Activated CD4-positive, alpha-beta T cell treated with anti-CD3 and anti-CD28 coated beads for 1 hour (primary cell): ENCODE measurements at places on chromosomes 7 and 10.

GRCh38 chr7:53504914-53505313 lies 469.5 kb downstream of the POM121L12 start:
- DNase-seq: no peak

GRCh38 chr10:131245475-131246059 lies 66.0 kb downstream of the TCERG1L start:
- DNase-seq: no peak

DNA sequence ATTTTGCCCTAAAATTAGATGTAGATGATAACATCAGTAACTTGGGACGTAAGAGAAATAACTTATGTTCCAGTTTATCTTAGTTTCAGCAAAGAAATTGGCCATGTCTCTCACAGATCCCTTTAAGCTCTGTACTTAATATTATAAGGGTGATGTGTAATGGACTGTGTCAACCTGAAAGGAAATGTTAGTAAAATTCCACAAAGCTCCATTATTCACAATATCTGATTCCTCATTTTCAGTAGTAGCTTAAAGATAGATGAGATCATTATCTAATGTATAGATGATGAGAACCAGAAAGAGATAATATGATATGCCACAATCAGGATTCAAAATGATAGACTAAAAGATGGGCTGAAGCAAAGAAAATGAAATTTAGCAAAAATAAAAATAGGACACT lies 316.8 kb upstream of the CHRM2 start:
- no peak for DNase-seq

DNA sequence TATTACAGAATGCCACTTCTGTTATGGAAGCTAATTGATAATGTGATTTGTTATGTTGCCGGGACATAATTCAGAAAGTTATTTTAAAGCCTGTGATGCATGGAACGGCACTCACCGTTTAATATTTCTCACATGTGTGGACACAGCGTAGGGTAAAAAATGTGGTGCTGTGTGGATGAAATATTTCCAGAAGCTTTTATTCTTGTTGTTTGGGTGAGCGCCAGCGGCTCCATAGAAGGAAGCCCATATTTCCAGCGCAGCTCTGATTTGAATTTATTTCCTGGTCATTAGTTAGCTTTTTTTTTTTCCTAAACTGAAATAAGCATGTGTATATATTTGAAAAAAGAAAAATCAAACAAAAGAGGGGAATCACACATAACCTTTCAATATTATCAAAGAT lies 20.2 kb upstream of the NKX6-2 start:
- no peak for DNase-seq

- DNase-seq: no peak
Observed at GRCh38 chr7:107315716-107316220, 147.0 kb downstream of the HBP1 start.

DNA sequence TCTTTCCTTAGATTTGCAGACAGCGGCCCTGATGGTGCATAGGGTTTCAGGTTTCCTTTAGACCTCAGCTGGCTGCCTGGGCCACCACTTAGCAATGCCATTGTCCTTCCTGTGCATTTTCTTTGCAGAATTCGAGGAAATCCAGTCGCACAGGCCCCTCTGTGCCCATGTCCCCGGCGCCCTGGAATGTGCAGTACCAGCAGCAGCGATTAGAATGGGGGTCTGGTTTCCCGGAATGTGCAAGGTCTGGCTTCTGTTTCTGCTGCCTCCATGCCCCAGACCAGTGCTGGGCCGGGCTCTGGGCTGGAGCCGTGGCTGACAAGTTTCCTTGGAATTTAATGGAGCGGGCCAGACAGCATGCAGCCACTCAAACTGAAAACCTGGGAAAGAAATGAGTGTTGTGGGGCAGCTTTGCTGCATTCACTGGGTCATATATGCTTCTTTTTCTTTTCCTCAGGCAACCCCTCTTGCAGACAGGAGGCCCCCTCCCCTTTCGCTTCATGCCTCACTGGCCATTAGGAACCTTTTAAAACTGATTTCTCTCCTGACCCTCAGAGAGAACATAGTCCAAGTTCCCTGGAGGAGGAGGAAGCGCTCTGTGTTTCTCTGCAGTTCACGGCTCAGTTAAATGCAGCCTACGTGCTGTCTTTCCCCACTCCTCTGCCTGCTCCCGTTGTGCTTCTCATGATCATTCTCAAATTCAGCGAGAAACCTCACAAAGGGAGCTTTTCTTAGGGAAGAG lies 14.4 kb downstream of the HTRA1 start:
- DNase-seq: no peak

- DNase-seq: no peak
Observed at GRCh38 chr10:75202321-75203045, 8.1 kb upstream of the VDAC2 start.

DNA sequence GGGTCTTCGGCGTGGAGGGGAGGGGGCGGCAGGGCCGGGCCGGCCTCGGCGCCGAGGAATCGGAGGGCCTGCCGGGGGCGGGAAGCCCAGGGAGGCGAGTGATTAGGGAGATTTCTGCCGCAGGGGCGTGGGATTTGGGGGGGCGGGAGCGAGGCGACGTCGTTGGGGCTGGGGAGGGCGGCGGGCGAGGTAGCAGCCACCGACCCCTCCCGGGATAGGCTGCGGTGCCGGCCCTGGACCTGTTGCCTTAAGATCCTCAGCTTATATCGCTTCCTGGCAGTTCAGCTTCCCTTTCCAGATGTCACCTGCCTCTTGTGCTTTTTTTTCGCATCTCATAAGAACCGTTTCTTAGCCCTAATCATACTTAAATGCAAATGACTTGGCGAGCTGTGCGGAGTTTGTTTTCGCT lies 655 bp downstream of the LMTK2 start:
- DNase-seq: no peak

DNA sequence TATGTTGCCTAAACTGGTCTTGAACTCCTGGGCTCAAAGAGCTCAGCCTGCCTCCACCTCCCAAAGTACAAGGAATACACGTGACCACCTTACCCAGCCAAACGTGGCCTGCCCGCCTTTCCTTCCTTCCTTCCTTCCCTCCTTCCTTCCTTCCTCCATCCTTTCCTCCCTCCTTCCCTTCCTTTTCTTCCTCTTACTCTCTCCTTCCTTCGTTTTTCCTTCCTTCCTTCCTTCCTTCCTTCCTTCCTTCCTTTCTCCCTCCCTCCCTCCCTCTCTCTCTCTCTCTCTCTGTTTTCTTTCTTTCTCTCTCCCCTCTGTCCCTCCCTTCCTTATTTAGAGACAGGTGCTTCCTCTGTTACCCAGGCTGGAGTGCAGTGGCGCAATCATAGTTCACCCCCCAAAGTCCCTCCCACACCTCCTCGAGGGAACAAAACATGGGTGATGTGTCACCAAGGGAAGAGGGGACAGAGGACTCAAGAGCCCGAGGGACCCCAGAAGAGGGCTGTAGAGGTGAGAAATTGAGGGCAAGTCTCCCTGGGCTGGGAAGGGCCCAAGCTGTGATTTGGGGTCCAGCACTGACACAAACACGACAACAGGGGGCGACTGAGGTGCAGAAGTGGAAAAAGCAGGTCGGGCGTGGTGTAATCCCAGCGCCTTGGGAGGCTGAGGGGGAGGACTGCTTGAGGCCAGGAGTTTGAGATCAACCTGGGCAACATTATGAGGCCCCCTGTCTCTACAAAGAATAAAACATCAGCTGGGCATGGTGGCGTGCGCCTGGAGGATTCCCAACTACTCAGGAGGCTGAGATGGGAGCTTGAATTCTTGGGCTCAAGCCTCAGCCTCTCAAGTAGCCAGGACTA lies 28.1 kb downstream of the EPHB4 start:
- DNase-seq: peak; percentile 32

- no peak for DNase-seq
Observed at GRCh38 chr10:12769323-12770044, 232.0 kb downstream of the CCDC3 start.

DNA sequence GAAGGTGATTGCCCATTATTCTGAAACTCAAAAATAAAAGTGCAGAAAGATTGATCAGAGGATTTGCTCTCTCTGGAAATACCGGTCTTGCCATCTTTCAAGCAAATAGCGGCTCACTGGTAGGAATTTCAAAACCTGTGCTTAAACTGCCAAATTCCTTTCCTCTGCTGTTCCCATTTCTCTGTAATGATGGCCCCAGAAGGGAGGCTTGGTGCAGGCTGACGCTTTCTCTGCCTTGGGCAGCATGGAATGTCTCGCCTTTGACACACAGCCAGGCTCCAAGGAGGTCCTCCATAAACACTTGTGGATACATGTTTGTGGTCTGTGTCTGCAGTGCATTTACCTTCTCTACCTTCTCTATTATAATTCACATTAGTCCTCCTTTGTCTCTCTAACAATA lies 146.8 kb downstream of the HIBADH start:
- DNase-seq: no peak

- no peak for DNase-seq
Observed at GRCh38 chr10:89665302-89665701, 20.3 kb upstream of the PANK1 start.

- DNase-seq: no peak
Observed at GRCh38 chr7:46281071-46281470, 360.0 kb upstream of the IGFBP3 start.

DNA sequence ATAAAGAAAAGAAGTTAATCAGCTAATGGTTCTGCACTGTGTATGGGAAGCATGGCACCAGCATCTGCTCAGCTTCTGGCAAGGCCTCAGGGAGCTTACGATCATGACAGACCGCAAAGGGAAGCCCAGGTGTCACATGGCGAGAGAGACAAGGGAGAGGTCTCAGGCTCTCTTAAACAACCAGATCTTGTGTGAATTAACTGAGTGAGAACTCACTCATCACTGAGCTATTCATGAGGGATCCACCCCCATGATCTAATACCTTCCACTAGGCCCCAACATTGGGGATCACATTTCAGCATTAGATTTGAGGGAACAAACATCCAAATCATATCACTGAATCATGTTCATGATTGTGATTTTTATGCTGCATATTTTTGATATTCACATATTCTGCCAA lies 5.8 kb downstream of the USP54 start:
- DNase-seq: no peak

GRCh38 chr7:139103057-139103815 lies 6.3 kb downstream of the ZC3HAV1 start:
- no peak for DNase-seq

DNA sequence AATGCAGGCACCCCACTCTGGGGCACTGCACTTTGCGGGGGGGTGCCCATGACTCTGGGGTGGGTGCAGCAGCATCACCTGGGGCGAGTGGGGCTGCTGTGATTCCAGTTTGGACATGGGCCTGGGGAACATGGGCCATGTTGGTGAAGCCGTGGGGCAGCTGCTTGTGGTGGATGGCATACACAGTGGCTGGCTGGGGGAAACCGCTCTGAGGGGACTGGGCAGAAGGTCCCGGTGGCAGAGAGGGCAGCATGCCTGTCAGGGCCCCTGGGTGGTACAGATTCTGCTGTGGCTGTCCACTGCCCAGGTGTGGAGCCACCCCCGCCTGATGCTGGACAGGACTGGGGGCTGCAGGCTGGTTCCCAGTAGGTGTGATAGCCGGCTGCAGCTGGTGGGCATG lies 57.2 kb downstream of the LRRC72 start:
- no peak for DNase-seq

- no peak for DNase-seq
Observed at GRCh38 chr7:81355911-81356310, 413.9 kb downstream of the HGF start.

GRCh38 chr10:78199005-78199725 lies 165.5 kb downstream of the RPS24 start:
- DNase-seq: no peak

DNA sequence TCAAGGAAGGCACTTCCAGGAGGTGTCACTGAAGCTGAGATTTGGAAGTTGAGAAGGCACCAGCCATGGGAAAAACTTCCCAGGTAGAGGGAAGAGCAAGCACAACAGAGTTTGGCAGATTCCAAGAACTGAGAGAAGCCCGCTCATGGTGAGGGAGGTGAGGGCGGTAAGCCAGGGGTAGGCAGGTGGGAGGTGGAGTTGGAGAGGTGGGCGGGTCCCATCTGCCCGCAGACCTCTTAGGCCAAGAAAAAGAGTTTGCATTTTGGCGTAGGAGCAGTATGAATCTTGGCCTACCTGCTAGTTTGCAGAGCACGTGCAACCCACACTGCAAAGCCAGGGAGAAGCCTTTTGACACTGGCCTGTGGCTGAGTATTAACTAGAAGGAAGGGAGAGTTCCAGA lies 18.8 kb downstream of the FRMPD2 start:
- no peak for DNase-seq

GRCh38 chr7:124369310-124369709 lies 336.4 kb upstream of the TMEM229A start:
- DNase-seq: no peak

DNA sequence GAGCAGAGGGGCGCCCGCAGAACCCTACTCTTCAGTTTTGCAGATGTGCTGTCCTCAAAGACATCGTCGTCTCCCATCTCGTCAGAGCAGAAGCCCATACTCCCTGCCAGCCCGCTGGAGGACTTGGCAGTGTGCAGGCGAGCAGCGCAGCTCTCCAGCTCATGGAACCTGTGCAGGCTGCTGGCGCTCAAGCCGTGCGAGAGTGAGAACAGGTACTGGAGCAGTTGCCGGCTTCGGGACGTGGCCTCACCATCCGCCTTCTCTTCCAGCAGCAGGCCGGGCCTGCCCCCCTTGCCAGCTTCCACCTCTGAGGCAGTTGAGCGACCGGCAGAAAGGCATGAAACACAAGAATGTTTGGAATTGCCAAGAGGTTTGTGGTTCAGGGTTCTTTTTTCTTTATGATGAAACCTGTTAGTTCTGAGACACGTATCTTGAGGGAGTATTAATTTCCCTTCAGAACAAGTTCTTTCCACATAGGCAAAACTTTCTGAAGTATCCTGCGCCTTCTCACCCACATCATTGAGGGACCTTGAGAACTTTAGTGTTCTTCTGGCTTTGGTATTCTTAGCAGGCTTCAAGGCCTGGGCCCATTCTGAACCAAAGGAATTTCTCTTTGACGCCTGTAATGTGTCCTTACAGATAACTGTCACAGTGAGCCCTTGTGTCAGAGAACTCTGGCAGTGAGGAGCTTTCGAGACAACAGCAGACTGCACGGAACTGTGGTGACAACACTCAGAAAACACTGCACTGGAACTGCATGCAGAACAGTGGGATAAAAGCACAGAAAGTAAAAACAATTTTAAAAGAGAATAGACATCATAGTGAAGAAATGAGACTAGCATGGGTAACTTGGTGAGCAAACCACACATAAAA lies 89.5 kb downstream of the ALOX5 start:
- DNase-seq: no peak

- no peak for DNase-seq
Observed at GRCh38 chr10:43939939-43940820, 291.5 kb upstream of the ZNF32 start.

DNA sequence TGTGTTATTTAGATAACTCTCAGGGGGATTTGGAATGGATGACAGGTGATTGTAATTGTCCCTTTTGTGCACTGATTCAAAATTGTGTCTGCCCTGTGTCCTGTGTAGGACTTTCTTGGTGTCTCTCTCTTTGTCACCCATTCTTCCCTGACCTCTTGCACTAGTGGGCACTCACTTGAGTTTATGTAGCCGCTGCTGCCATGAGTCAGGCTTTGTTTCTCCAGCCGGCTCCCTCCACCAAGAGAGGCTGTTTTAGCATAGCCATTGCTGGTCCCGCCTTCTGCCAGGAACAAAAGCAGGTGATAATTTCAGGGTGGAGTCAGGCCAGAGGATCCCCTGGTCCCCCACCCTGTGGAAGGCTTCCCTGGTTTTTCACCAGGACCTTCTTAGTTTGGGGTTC lies 8.4 kb downstream of the COL17A1 start:
- DNase-seq: no peak
